ENCODE measurements at places on chromosomes 2 and 18. TPM values are rescaled to one million over a fixed set of nuclear protein-coding genes. Genes with fewer than 3 reads are reported as not detected.

The MDH1B gene
- 1.4 TPM for total RNA-seq

The IL1B gene
- total RNA-seq, result 3.8 TPM

- DNase-seq, result no peak
- no peak overlapping the region for H3K4me3 ChIP-seq
- no peaks in the 10 kb centered on the region for H3K4me1 ChIP-seq
- no peaks in the 10 kb centered on the region for H3K27me3 ChIP-seq
Observed at GRCh38 chr18:43735570-43735969, 458.3 kb upstream of the SYT4 start.

The RBFA gene
- total RNA-seq, result 39.5 TPM

DNA sequence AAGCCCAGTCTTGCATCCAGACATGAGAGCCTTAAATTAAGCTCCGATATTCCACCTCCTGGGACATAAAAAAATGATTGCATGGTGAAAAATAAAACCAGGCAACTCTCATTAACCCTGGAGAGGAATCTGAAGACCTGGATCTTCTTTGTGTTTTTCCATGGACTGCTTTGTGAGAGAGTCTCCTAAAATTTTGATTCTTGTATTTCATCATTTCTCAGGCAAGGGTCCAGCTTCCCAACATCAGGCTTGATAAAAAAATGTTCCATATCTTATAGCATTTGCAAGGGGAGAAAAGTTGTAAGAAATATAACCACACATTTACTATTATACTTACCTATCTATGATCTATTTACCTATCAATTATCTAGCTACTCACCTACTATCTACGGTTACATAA, 327.5 kb upstream of the SPHKAP start:
- H3K36me3 ChIP-seq, result no peaks in the 10 kb centered on the region
- no peak overlapping the region for H3K4me3 ChIP-seq
- no peak overlapping the region for H3K27ac ChIP-seq
- no peaks in the 10 kb centered on the region for H3K4me1 ChIP-seq

The IL37 gene
- total RNA-seq, result not detected

GRCh38 chr2:42026272-42026671, 21.5 kb upstream of the PKDCC start:
- DNase-seq, result no peak
- H3K4me1 ChIP-seq, result peaks cover 5% of the 10 kb centered on the region
- H3K27ac ChIP-seq, result no peak overlapping the region

- H3K36me3 ChIP-seq, result no peaks in the 10 kb centered on the region
- H3K27ac ChIP-seq, result peak overlapping the region; percentile 30
- DNase-seq, result no peak
- H3K4me3 ChIP-seq, result no peak overlapping the region
- no peaks in the 10 kb centered on the region for H3K27me3 ChIP-seq
- peaks cover 62% of the 10 kb centered on the region for H3K4me1 ChIP-seq
Observed at GRCh38 chr2:45857275-45857609, 205.8 kb downstream of the PRKCE start.

DNA sequence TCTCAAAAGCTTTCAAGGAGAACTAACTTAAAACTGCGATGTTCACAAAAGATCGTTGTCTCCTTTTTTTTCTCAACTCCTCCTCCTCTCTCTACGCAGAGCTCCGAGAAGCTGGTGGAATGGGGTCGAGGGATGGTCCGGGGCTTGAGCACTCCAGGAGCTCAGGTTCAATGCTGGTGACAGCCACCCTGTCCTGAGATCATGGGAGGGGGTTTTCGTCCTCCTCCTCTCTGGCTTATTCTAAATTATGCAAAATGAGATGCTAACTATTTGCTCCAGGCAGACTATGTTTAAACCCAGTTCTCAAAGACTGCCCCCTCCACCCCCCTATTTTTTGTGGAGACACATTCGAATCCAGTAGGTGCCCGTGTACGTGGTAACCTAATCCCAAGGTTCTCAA, 11.8 kb downstream of the TSHZ1 start:
- no peaks in the 10 kb centered on the region for H3K27me3 ChIP-seq
- H3K4me1 ChIP-seq, result peaks cover 69% of the 10 kb centered on the region
- DNase-seq, result no peak
- H3K27ac ChIP-seq, result peak overlapping the region; percentile 66
- H3K36me3 ChIP-seq, result no peaks in the 10 kb centered on the region

GRCh38 chr2:225027061-225027762, 15.1 kb downstream of the DOCK10 start:
- no peak overlapping the region for H3K4me3 ChIP-seq
- no peak overlapping the region for H3K27ac ChIP-seq
- no peaks in the 10 kb centered on the region for H3K36me3 ChIP-seq
- H3K27me3 ChIP-seq, result no peaks in the 10 kb centered on the region
- DNase-seq, result no peak

- no peaks in the 10 kb centered on the region for H3K4me1 ChIP-seq
- no peaks in the 10 kb centered on the region for H3K36me3 ChIP-seq
- no peak for DNase-seq
- no peak overlapping the region for H3K27ac ChIP-seq
- no peaks in the 10 kb centered on the region for H3K27me3 ChIP-seq
Observed at GRCh38 chr18:62846313-62846712, 131.0 kb downstream of the PHLPP1 start.

The RNF144A gene
- total RNA-seq, result 5.7 TPM

DNA sequence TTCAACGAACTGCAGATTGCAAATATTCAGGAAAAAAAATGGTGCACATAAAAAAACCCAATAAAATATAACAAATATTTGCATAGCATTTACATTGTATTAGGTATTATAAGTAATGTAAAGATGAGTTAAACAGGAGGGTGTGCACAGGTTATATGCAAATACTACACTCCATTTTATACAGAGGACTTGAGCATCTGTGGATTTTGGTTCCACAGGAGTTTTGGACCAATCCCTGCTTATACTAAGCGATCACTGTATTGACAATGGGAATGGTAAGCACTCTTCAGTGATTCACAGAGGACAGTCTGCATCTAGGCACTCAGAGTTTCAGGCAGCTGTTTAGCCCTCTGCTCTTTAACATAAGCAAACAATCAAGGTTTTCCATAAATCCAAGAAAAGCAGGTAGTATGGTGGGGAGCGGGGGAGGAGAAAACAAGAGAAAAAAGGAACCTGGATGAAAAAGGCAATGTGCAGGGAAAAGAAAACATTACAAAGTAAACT, 206.0 kb upstream of the PARD3B start:
- H3K4me1 ChIP-seq, result peaks cover 15% of the 10 kb centered on the region
- no peak for DNase-seq
- H3K4me3 ChIP-seq, result no peak overlapping the region
- no peak overlapping the region for H3K27ac ChIP-seq
- H3K36me3 ChIP-seq, result no peaks in the 10 kb centered on the region

DNA sequence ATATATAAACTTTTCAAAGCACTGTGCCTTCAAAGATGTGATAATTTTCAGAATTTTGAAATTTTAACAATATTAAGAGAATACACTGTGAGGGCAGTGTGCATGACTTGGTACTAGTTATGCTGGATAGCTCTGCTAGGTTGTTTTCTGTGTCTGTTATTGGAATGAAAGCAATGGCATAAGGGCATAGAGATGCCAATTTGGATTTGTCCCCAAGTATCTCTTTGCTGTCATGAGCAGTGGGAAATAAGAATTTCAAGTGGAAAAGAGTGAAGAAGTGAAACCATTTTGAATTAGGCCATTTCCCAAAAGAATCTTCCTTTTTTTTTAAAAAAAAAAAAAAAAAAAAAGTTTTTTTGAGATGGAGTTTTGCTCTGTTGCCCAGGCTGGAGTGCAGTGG, 76.8 kb downstream of the SLC39A10 start:
- no peaks in the 10 kb centered on the region for H3K4me1 ChIP-seq
- H3K27me3 ChIP-seq, result no peaks in the 10 kb centered on the region
- no peak overlapping the region for H3K27ac ChIP-seq
- DNase-seq, result no peak
- no peaks in the 10 kb centered on the region for H3K36me3 ChIP-seq
- H3K4me3 ChIP-seq, result no peak overlapping the region

The HOXD8 gene
- 13.9 TPM for total RNA-seq

DNA sequence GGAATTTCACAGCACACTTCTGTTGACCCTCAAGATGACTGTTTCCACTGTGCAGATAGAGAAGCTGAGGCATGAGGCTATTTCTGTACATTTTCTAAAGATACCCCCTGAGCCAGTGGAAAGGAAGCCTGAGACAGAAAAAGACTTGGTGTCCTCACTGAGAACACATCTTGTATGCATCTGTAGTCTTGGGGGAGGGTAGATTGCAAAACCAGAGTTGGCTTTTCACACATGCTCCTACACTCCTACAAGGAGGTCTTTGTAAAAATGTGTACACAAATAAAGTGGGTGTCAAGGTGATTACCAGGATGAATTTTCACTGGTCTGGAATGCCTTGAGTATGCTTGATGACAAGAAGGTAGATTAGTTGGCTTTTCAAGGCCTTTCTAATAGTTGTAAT, 98.0 kb downstream of the KCTD18 start:
- H3K36me3 ChIP-seq, result no peaks in the 10 kb centered on the region
- no peak overlapping the region for H3K27ac ChIP-seq
- peaks cover 17% of the 10 kb centered on the region for H3K4me1 ChIP-seq
- H3K27me3 ChIP-seq, result no peaks in the 10 kb centered on the region

- H3K4me3 ChIP-seq, result no peak overlapping the region
- peaks cover 47% of the 10 kb centered on the region for H3K4me1 ChIP-seq
- H3K27ac ChIP-seq, result no peak overlapping the region
- no peaks in the 10 kb centered on the region for H3K27me3 ChIP-seq
Observed at GRCh38 chr2:85012855-85013254, 41.9 kb downstream of the KCMF1 start.

GRCh38 chr2:133345638-133346037, 222.6 kb downstream of the NCKAP5 start:
- H3K36me3 ChIP-seq, result no peaks in the 10 kb centered on the region
- no peak overlapping the region for H3K4me3 ChIP-seq
- no peaks in the 10 kb centered on the region for H3K27me3 ChIP-seq
- DNase-seq, result no peak
- no peak overlapping the region for H3K27ac ChIP-seq

The WDR12 gene
- total RNA-seq, result 7.6 TPM

The MALT1 gene
- 22.4 TPM for total RNA-seq

GRCh38 chr18:61965311-61965710, 72.5 kb upstream of the RNF152 start:
- DNase-seq, result no peak
- H3K36me3 ChIP-seq, result no peaks in the 10 kb centered on the region
- H3K27ac ChIP-seq, result no peak overlapping the region
- no peak overlapping the region for H3K4me3 ChIP-seq
- H3K4me1 ChIP-seq, result peaks cover 4% of the 10 kb centered on the region
- no peaks in the 10 kb centered on the region for H3K27me3 ChIP-seq

GRCh38 chr2:42492691-42493467, 903 bp downstream of the KCNG3 start:
- H3K27me3 ChIP-seq, result peaks cover 13% of the 10 kb centered on the region
- no peak overlapping the region for H3K4me3 ChIP-seq
- no peak overlapping the region for H3K27ac ChIP-seq
- no peak for DNase-seq

The RGPD3 gene
- total RNA-seq, result 2.2 TPM

The PROKR1 gene
- 0.28 TPM for total RNA-seq

DNA sequence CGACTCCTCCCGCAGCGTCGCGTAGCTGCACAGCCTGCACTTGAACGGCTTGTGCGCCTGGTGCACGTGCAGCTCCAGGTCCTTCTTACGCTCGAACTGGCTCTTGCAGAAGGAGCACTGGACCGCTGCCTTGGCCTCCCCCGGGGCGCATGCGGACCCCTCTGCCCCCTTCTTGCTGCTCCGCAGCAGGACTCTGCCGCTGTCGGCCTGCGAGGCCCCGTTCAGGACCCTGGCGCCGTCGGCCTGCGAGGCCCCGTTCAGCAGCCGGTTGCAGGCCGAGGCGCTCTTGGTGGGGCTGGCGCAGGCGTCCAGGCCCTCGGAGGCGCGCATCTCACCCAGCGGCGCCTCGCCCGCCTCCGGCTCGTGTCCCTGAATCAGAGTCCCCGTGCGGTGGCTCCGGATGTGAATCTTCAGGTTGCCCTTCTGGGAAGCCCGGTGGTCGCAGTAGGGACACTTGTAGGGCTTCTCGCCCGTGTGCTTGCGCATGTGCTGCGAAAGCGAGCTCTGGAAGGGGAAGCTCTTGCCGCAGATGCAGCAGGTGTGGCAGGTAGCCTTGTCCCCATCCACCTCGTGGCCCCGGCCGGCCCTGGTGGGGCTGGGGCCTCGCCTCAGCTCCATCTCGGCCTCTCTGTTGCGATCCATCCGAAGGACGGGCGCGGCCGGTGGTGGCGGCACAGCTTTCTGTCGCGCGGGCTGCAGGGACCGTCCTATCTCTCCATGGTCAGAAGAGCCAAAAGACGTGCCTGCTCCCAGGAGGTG, 52.5 kb downstream of the ZNF516 start:
- DNase-seq, result peak; percentile 63
- H3K36me3 ChIP-seq, result peaks cover 19% of the 10 kb centered on the region
- H3K4me1 ChIP-seq, result peaks cover 38% of the 10 kb centered on the region
- H3K27me3 ChIP-seq, result no peaks in the 10 kb centered on the region
- no peak overlapping the region for H3K27ac ChIP-seq

- H3K27ac ChIP-seq, result no peak overlapping the region
- DNase-seq, result no peak
- no peaks in the 10 kb centered on the region for H3K36me3 ChIP-seq
Observed at GRCh38 chr2:150889141-150889540, 372.5 kb downstream of the RBM43 start.

DNA sequence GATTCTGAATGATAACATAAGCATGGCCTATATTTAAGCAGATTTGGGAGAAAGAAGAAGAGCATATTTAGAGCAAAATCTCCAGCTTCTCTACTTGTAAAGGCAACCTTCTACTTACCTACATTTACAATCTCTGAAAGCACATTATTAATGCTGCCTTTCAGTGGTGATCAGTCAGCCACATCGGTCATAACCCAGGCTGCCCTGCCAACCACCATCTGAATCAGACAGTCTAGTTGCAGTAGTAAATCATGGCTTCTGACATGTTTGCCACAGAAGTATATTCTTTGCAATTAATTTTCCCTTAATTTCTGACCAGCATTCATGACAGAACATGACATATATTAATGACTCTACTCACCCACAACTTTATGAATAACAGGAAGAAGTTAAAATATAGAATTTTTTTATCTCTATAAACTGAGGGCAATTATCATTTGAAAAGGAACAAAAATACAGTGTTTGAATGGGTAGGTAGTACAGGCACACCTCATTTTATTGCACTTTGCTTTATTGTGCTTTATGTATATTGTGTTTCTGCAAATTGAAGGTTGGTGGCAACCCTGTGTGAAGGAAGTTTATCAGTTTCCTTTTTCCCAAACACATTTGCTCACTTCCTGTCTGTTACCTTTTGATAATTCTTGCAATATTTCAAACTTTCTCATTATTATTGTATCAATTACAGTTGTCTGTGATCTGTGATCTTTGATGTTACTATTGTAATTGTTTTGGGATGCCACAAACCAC, 531.6 kb upstream of the CHAC2 start:
- no peaks in the 10 kb centered on the region for H3K36me3 ChIP-seq

The CXCR1 gene
- total RNA-seq, result not detected

The GPR148 gene
- total RNA-seq, result not detected

- no peak overlapping the region for H3K27ac ChIP-seq
- no peaks in the 10 kb centered on the region for H3K36me3 ChIP-seq
- no peak overlapping the region for H3K4me3 ChIP-seq
- no peaks in the 10 kb centered on the region for H3K4me1 ChIP-seq
- DNase-seq, result no peak
- no peaks in the 10 kb centered on the region for H3K27me3 ChIP-seq
Observed at GRCh38 chr2:210928714-210929113, 372.3 kb downstream of the CPS1 start.

- no peak overlapping the region for H3K4me3 ChIP-seq
- no peaks in the 10 kb centered on the region for H3K27me3 ChIP-seq
Observed at GRCh38 chr2:26196683-26197418, 24.0 kb downstream of the GAREM2 start.

The GORASP2 gene
- total RNA-seq, result 41.4 TPM

GRCh38 chr2:45120546-45120945, 111.3 kb upstream of the SIX2 start:
- no peak overlapping the region for H3K27ac ChIP-seq
- H3K4me1 ChIP-seq, result no peaks in the 10 kb centered on the region
- H3K4me3 ChIP-seq, result no peak overlapping the region
- H3K36me3 ChIP-seq, result no peaks in the 10 kb centered on the region
- no peak for DNase-seq
- H3K27me3 ChIP-seq, result no peaks in the 10 kb centered on the region

The ALPG gene
- not detected for total RNA-seq

Data from sigmoid colon (tissue), 7 donors.